ENCODE measurements at places on chromosomes 12 and 14. TPM values are rescaled to one million over a fixed set of nuclear protein-coding genes. Genes with fewer than 3 reads are reported as not detected.

IL26 gene
- not detected for total RNA-seq

ACAD10 gene
- total RNA-seq: 19.0 TPM

DNA sequence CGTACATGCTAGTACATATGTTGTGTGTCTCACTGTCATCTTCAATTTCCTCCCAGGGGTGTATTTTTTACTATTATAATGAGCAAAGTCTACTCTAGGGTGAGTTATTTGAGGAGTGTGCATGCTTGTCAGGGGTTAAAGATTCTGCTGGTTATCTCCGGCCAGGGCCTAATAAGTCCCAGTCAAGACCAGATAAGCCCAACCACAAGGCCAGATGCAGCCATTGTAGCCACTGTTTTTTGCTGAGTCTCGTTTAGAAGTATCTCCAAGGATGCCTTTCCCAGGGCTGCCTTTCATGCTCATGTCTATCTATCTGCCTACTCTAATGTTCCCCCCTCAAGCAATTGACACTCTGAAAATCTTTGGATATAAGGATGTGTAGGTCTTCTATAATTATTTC is 300.5 kb downstream of the IPO8 start:
- no peak for DNase-seq

GRCh38 chr14:72646861-72647528 is 246.9 kb downstream of the DPF3 start:
- DNase-seq: no peak

GRCh38 chr14:81289516-81289915 is 68.8 kb upstream of the GTF2A1 start:
- no peak for DNase-seq

DNA sequence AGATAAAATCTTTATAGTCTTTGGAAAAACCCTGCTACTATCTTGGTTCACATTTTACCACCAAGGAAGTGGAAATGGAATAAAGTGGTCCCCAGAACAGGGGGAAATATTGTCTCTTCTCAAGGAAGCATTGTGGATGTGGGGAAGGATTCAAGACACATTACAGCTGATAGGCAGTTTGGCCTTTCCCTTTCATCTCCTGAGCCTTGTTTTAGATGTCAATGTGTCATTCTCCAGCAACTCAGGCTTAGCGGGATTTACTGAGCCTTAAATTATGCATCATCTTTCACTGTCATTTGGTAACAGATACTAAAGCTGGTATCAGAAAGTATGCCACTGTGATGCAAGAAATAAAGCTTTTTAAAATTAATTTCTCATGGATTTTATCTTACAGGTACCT is 136.2 kb downstream of the STXBP6 start:
- no peak for DNase-seq

GRCh38 chr12:26872625-26873024 is 39.6 kb upstream of the ITPR2 start:
- no peak for DNase-seq

DNA sequence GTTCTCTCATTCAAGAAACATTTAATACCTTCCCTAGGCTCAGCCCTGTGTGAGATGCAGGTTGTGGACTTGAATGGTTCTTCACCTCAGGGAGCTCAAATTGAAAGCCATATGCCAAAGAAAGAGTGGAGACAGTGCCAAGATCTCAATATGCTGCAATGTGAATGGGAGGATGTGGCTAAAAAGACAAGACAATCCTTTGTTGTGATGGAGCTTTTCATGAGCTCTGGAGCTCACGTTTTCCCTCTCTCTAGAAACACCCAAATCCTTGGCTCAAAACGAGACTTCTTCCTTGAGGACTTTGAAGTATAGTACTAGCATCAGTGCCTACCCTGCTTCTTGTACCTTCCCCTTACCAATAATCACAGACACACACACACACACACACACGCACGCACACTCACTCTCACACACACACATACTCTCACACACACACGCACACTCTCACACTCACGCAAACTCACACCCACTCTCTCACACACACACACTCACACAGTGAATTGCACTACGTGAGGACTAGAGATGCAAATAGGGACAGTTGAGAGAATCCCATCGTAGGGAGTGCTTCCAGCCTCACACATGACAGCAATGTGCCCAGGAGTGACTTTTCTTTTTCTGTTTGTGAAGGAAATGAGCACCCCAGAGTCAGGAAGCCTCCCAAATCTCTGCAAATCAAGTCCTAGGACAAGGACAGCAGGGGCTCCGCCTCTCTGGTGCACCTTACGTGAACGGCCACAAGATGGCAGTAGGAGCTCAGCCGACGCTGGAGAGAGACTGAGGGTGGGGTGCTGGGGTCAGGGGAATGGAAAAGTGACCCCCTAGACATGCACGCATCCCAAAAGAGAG is 231.4 kb downstream of the PCNX1 start:
- peak; percentile 81 for DNase-seq

GRCh38 chr12:48023386-48023785 is 19.1 kb upstream of the COL2A1 start:
- DNase-seq: no peak

- DNase-seq: no peak
These were observed 20.7 kb downstream of the TSPAN9 start for GRCh38 chr12:3097836-3098235.

- no peak for DNase-seq
These were observed 2.3 kb downstream of the NACA start for GRCh38 chr12:56722832-56723231.

Data from natural killer cell (primary cell).